Stimulated activated CD4-positive, alpha-beta T cell treated with anti-CD3 and anti-CD28 coated beads, Interleukin-15, amount 100 ng/mL, for 1 hour (primary cell): ENCODE measurements at places on chromosomes 4 and X.

DNA sequence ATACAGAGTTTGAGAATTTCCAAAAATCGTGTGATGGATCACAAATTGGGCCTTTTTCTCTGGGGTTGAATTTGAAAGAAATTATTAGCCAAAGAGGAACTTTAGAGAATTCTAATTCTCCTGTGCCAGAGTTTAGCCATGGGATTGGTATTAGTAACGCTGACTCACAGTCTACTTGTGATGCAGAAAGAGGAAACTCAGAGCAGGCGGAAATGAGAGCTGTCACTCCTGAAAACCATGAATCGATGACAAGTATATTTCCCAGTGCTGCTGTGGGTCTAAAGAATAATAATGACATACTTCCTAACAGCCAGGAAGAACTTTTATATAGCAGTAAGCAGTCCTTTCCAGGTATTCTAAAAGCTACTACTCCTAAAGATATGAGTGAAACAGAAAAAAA, 64.9 kb downstream of the N4BP2 start:
- no peak for DNase-seq

GRCh38 chrX:123803331-123803983, 56.4 kb upstream of the XIAP start:
- DNase-seq = no peak

GRCh38 chr4:41142376-41143310, 71.7 kb downstream of the APBB2 start:
- no peak for DNase-seq

GRCh38 chr4:8435656-8436121, 4.8 kb downstream of the ACOX3 start:
- no peak for DNase-seq

DNA sequence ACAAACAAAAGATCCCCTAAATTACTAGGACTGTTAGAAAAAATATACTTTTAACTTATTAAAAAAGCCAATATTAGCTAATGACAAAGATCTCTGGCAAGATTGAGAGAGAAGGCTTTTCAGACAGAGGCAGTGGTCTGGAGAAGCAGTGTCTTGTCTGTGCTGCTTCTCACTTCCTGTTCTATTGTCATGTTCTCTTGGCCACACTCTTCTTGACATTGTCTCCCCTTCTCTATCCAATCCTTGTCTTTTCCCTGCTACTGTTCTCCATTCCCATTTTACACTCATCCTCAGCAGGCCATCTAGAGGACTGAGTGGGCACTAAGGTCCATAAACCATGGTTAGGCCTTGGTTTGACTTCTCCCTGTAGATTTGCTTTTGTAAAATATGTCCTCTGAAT, 14.0 kb upstream of the TAPT1 start:
- DNase-seq = no peak

- no peak for DNase-seq
These were observed 63.7 kb upstream of the TXK start for GRCh38 chr4:48197643-48198237.

DNA sequence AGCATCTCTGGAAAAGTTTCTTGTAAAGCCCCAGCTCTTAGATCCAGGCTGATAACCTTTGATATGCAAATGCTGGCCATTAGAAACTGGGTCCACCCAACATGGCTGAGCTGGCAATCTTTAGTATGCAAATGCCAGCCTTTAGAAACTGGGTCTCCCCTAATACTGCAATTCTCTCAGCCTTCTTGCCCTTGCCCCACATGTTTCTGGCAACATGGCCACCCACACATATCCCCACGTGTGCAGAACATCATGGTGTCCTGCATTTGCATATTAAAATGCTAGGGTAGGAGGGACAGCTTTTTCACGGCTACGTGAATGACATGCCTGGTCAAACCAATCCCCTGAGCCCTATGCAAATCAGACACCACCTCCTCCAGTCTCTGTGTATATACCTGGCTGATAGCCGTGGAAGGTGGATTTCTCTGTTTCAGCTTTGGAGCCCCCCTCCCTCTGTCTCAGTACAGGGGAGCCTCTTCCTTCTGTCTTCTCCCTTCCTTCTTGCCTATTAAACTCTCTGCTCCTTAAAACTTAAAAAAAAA, 344.0 kb upstream of the NWD2 start:
- no peak for DNase-seq

DNA sequence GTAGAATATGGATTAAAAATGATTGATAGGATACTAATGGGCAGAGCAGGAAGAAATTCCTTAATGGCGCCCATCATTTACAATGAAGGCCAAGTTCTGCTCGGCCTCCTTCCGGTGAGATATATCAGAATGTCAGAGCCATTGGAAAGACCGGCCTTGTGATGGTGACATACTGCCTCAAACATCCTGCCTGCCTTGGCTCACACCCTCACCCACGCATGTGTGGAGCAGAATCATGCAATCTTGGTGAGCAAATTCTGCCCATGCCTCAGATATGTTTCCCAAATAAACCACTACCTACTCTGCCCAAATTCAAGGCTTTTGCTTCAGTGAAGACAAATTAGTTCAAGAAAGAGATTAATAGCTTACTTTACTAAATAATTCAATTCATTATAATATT, 163.3 kb downstream of the MID1 start:
- DNase-seq = no peak

DNA sequence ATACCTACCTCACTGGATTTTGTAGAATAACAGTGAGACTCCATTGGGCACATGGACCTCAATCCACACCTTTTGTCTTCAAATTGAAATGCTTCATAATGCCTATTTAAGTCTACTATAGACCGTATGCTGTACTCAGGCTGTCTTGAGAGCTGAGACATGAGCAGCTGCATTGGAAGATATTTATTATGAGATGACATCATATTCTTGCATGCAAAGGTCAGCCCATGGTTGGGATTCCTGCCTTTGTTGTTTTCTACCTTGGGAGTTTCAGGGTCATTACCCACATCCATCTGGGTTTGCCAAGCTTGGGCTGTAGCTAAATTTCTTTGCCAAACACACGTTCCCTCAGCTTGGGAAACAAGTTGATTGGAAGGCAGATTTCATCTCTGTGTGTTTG, 33.2 kb upstream of the MAMLD1 start:
- DNase-seq = no peak

- no peak for DNase-seq
These were observed 287.9 kb upstream of the PUDP start for GRCh38 chrX:7435822-7436221.

DNA sequence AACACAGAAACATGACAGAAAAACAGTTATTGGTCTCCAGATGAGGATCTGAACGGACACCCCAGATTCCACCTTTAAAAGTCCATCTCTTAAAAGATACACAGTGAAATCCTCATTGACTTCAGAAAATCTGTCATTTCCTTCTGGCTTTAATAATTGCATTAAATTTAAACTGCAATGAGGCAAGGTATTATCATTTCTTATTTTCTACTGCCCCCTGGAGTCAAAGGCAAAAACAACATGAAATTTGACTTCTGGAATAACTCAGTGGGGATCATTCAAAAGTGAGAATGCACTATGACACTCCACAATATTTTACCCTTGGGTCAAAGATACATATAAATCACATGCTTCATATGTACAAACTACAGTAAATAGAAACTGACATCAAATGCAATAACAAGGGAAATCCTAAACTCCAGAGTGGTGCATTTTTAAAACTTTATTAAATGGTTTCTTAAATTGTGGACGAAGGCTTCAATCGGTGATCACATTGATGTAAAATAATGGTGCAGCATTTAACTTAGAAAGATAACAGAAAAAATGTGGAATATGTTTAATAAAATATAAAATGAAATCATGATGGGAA, 56.4 kb upstream of the SPANXN1 start:
- DNase-seq = no peak

DNA sequence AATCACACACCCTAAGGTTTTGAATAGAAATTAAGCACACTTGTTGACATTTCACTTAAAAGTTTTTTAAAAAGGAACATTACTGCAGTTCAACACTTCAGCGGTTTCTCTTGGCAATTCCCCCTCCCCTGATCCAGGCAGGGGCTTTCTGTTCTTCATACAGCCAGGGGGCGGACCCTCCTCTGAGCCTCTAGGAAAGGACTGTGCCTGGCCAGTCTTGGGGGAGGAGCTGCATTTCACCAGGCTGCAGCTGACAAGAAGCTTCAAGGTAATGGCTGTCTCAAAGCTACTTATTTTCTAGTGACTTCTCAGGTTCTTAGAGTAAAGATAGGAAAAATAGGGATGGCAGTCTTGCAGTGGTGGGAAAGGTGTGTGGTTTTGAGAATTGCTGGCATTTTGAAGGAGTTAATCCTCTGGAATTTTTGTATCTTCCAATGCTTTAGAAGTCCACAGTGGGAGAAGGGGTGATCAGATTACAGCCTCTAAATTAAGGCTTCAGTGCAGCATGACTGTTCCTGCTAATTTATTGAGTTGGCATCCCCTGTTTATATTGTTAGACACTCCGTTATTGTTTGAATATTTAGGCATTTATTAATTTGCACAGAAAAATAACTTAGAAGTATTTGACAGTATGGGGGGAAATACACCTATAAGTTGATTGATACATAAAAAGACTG, 33.5 kb downstream of the PWWP3B start:
- no peak for DNase-seq

DNA sequence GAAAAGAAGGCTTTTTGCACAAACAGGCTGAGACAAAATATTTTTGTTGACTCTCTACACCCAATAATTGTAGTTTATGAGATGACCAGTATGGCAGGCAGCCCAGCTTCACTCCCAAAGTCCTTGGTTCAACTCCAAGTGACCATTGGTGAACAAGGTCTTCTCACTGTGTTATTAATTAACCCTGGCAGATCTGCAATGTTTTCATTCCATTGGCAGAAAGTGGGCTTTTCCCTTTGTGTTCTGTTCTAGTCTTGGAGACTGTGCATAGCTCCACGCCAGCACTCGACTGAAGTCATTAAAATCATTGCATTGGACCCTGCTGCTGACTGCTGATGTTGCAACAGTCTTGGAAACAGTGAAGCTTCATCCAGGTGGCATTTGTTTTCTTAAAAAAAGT, 277.3 kb upstream of the HAND2 start:
- DNase-seq = no peak

DNA sequence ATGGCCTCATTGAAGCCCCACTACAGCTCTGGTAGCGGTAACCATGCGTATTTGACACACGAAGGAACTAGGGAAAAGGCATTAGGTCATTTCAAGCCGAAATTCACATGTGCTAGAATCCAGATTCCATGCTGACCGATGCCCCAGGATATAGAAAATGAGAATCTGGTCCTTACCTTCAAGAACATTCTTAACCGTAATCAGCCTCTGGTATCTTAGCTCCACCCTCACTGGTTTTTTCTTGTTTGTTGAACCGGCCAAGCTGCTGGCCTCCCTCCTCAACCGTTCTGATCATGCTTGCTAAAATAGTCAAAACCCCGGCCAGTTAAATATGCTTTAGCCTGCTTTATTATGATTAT, 876 bp downstream of the HPRT1 start:
- no peak for DNase-seq

GRCh38 chr4:26889356-26889755, 28.7 kb downstream of the STIM2 start:
- DNase-seq = no peak

GRCh38 chr4:77797239-77797638, 21.9 kb downstream of the CNOT6L start:
- no peak for DNase-seq

DNA sequence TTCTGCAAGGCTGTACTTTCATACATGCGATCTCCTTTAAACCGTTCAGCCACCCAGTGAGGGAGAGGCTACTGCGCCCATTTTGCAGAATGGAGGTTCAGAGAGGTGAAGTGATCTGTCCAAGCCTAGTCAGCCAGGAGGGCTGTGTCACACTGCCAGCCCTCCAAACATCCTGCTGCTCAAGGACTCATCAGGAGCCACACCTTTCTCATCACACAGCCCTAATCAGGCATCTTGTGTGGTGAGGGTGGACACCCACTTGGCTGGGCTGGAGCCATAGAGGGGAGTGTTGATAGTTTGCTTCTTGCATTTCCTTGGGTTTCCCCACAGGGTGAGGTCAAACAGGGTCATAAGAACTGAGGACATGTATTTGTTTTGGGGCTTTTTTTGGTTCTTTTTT, 5.4 kb upstream of the CXCR3 start:
- no peak for DNase-seq

DNA sequence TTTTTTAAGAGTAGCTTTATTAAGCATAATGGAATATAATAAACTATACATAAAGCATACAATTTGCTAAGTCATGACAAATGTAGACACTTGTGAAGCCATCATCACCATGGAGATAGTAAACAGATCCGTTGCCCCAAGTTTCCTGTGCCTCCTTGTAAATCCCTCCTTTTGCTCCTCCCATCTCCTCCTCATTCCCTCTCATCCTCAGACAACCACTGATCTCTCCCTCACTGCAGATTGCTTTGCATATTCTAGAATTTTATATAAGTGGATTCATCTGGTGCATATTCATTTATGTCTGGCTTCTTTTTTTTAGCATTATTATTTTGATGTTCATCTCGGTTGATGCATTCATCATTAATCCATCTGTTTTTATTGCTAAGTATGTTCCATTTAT, 67.0 kb downstream of the CYTL1 start:
- DNase-seq = no peak

DNA sequence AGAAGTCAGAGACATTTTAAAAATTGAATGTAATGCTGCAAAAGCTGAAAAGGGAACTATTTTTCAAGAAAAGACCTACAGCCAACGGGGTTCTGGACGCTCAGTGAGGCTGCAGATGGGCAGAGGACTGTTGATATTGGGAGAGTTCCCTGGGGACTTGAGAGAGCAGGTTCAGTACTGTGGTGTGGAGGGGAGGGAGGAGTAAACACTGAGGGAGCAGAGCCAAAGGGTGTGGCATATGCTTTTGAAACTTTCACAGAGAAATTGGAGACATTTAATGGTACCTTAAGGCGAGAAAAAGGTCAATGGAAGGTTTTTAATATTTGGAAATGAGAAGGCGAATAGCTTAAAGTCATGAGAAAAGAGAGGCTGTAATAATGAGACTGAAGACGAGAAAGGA, 62.2 kb upstream of the GPM6A start:
- no peak for DNase-seq

- no peak for DNase-seq
These were observed 21.2 kb downstream of the SRD5A3 start for GRCh38 chr4:55367084-55367722.

- no peak for DNase-seq
These were observed 548.2 kb upstream of the FAT1 start for GRCh38 chr4:187271848-187272247.

GRCh38 chr4:108813261-108813660, 50.4 kb upstream of the ETNPPL start:
- DNase-seq = no peak
